ENCODE measurements at places on chromosomes 2 and 18.

DNA sequence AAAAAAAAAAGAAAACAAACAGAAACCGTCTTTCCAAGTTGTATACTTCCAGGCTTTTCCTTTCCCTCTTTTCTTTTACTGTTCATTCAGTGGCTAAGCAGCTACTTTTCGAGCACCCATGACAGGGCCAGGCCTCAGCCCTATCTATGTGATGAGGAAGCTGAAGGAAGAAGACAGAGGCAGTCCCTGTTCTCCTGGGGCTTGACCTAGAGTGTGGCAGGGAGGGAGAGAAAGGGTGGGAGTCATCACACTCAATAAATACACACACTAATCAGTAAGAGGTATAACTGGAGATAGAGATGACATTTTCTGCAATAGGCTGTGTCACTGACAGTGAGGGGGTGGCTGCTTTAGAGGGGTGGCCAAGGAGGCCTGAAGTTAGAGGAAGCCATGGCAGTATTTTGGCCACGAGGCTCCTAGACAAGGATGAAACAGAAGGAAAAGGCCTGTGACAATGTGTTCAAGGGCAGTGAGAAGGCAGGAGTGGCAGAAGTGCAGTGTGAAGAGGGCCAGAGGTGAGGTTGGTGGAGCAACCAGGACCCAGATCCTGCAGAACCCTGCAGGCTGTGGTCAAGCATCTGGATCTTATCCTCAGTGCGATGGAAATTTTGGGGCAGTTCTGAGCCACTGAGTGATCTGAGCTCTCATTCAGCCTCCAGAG lies 131.8 kb upstream of the TTC39C start:
- no peak for DNase-seq

DNA sequence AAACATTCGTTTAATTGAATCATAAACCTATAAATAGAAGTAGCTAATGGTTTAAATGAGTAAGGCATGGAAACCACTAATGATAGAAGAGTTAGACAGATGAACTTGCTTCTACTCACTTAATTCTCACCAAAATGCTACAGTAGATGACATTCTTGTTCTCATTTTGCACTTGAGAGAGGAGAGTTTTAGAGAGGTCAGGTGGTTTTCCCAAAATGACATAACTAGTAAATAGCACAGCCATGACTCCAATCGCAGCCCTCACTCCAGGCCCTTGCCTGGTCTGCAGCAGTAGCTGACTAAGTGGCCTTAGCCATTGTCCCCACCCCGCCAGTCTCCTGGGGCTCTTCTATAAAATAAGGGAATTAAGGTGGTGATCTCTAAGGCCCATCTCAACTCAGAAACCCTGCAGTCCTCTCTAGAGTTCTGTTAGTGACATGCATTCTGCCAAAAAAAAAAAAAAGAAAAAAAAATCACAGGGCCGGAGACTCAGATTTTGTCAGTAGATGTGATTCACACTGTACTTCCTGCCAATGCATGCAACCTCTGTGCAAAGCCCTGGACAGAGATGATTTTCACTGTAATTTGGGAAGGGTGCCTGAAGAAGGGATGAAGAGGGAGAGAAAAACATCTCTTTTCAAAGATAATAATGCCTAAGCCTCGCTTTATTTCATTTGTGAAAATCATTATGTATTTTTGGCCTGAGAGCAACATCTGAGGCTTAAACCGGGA lies 221.8 kb downstream of the ANAPC1 start:
- DNase-seq, result no peak

DNA sequence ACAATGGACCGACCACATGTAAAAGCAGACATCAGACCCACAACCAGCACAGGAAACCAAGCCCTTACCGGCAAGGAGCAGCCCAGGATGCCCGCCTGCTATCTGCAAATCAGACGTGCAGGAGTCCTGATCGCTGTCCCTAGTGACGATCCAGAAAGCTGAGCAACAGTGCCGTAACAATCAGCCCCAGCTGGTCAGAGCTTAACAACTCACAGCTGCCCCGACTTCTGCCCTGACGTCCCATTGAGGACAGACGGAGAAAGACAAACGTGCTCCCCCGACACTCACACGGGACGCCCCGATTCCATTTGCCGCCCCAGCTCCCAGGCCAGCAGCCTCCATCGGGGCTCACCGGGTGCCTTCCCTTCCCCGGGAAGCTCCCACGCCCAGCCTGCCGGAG lies 39.8 kb upstream of the PXDN start:
- no peak for DNase-seq

- no peak for DNase-seq
Measured at GRCh38 chr2:178858896-178859625, 51.8 kb upstream of the TTN start.

Data from activated CD4-positive, alpha-beta T cell treated with anti-CD3 and anti-CD28 coated beads for 48 hours (primary cell).